ENCODE measurements at places on chromosomes 7 and 10.

GRCh38 chr10:62019013-62019684 lies 117.7 kb downstream of the ARID5B start:
- no peak overlapping the region for H3K4me3 ChIP-seq
- no peaks in the 10 kb centered on the region for H3K36me3 ChIP-seq
- peak overlapping the region; percentile 92 for H3K27ac ChIP-seq
- no peaks in the 10 kb centered on the region for H3K27me3 ChIP-seq
- peaks cover 33% of the 10 kb centered on the region for H3K4me1 ChIP-seq

- DNase-seq, result no peak
- no peak overlapping the region for H3K4me3 ChIP-seq
- H3K36me3 ChIP-seq, result no peaks in the 10 kb centered on the region
- H3K27me3 ChIP-seq, result no peaks in the 10 kb centered on the region
- no peaks in the 10 kb centered on the region for H3K4me1 ChIP-seq
- H3K27ac ChIP-seq, result no peak overlapping the region
Measured at GRCh38 chr10:5243521-5243987, 46.9 kb downstream of the AKR1C4 start.

- DNase-seq, result no peak
- H3K27me3 ChIP-seq, result no peaks in the 10 kb centered on the region
- no peaks in the 10 kb centered on the region for H3K36me3 ChIP-seq
- no peak overlapping the region for H3K4me3 ChIP-seq
- H3K4me1 ChIP-seq, result peaks cover 48% of the 10 kb centered on the region
Measured at GRCh38 chr7:151897951-151898686, 21.2 kb upstream of the PRKAG2 start.

GRCh38 chr7:3037259-3037658 lies 6.4 kb downstream of the CARD11 start:
- DNase-seq, result no peak
- no peaks in the 10 kb centered on the region for H3K36me3 ChIP-seq
- H3K27ac ChIP-seq, result no peak overlapping the region

All from esophagus squamous epithelium (tissue), 5 donors.